DND-41 (cell line): ENCODE measurements at places on chromosomes 12 and 14.

DNA sequence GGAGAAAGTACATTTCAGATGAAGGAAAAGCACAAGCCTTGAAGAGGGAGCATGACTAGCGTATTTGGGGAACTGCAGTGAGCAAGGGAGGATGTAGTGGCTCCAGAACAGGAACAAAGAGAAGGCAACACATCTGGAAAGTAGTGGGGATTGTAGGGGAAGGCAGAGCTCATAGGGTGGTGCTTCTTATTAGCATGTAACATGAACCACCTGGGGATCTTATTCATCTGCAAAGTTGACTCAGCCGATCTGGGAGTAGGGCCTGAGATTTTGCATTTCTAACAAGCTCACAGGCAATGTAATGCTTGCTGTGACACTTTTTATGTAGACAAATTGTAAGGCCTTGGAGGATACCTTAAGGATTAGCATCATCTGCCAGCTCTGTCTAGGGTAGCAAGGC is 447.3 kb downstream of the NELL2 start:
- no peaks in the 10 kb centered on the region for H3K4me1 ChIP-seq
- no peak for DNase-seq
- H3K36me3 ChIP-seq: no peaks in the 10 kb centered on the region
- no peak overlapping the region for H3K4me3 ChIP-seq
- no peak overlapping the region for H3K27ac ChIP-seq

GRCh38 chr14:37864861-37865718 is 269.7 kb downstream of the TTC6 start:
- H3K36me3 ChIP-seq: no peaks in the 10 kb centered on the region
- H3K27ac ChIP-seq: no peak overlapping the region
- H3K4me1 ChIP-seq: no peaks in the 10 kb centered on the region
- H3K4me3 ChIP-seq: no peak overlapping the region
- H3K27me3 ChIP-seq: no peaks in the 10 kb centered on the region

- no peak for DNase-seq
- H3K4me3 ChIP-seq: no peak overlapping the region
- no peak overlapping the region for H3K27ac ChIP-seq
- H3K27me3 ChIP-seq: no peaks in the 10 kb centered on the region
- H3K36me3 ChIP-seq: no peaks in the 10 kb centered on the region
- H3K4me1 ChIP-seq: no peaks in the 10 kb centered on the region
These were observed 47.6 kb upstream of the PKP2 start for GRCh38 chr12:32944195-32944594.

DNA sequence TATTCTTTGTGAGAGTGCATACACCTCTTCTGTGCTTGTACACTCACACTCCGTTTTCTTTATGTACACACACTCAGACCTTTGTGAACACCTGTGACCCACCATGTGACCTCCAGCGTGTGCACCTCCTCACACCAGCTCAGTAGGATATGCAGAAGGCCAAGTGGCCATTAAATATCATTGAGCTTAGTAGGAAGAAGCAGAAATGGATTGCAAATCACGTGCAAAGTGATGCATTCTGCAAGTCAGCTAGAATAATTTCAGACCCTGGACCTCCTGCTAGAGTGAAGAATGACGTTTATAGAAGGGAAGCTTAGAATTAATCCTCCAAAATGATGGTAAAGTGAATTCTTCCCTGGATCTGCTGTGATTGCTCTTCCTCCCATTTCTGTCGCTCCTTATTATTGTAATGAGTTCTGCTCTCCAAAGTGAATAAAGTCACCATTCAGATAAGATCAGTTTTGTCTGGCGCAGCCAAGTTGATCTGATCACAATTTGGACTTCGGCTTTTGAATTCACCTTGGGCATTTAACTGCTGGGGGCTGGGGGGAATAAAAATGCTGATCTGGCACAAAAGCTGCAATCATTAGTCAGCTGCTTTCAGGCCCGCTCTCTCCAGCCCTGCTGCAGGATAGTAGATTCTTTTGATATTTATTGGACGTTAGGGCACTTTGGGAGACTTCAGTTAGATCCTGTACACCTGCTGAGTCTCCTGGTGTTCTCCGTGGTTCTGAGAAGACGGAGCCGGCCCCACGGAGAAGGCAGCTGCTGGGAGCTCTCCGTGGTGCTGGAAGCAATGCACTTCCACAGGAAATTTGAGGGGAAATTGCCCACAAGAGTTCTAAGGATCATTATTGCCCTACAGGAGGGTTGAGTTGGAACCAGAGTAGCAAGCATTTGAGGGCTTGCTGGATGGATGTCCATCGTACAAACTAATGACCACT is 12.4 kb upstream of the NRXN3 start:
- no peaks in the 10 kb centered on the region for H3K36me3 ChIP-seq
- H3K4me3 ChIP-seq: no peak overlapping the region
- H3K27me3 ChIP-seq: no peaks in the 10 kb centered on the region
- peak; percentile 70 for DNase-seq
- H3K4me1 ChIP-seq: no peaks in the 10 kb centered on the region

GRCh38 chr14:96125536-96125935 is 79.1 kb upstream of the BDKRB2 start:
- no peak overlapping the region for H3K4me3 ChIP-seq
- no peak overlapping the region for H3K27ac ChIP-seq
- H3K4me1 ChIP-seq: no peaks in the 10 kb centered on the region
- no peaks in the 10 kb centered on the region for H3K27me3 ChIP-seq
- H3K36me3 ChIP-seq: no peaks in the 10 kb centered on the region

DNA sequence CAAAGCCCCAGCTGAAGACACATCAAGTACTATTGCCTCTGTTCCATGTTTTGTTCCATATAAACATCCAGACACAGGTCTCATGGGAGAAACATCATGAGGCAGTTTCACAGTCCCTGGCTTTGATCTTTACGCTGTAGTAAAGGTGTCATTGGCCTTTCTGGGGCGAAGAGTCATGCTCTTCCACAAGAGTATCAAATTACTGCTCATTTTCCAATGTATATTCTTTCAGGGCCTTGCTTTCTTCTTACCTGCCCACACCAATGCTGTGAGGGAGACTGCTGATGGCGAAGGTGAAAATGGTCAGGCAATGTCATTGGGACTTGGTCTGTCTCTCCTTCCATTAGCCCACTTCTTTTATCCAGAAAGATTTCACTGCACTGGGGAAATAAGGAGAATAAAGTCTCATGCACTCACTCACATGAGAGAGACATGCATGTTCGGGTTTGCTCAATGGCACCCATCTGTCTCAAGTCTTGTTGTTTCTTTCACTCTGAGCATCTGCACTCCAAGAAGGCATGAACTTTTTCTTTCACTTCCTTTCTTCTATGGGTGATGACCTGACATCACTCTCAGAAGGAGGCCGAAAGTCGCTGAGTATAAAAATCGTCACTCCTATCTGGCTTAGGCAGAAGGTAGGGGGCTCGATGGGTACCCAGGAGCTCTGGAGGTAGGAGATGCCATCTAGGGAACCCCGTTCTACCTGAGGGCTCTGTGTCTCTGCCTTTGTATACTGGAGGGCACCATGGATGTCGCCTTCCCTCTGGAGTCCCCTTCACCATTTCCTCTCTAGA is 1.3 kb upstream of the JDP2 start:
- no peak for DNase-seq
- no peak overlapping the region for H3K27ac ChIP-seq
- no peak overlapping the region for H3K4me3 ChIP-seq
- H3K4me1 ChIP-seq: 0 out of 2 replicates have a peak, but pooled peaks cover 2% of the 10 kb centered on the region

GRCh38 chr12:98803468-98804209 is 158.5 kb downstream of the APAF1 start:
- no peak overlapping the region for H3K27ac ChIP-seq
- H3K4me3 ChIP-seq: no peak overlapping the region
- DNase-seq: no peak
- H3K36me3 ChIP-seq: no peaks in the 10 kb centered on the region
- H3K4me1 ChIP-seq: no peaks in the 10 kb centered on the region

- no peaks in the 10 kb centered on the region for H3K36me3 ChIP-seq
- H3K27ac ChIP-seq: no peak overlapping the region
- no peak for DNase-seq
- H3K4me3 ChIP-seq: no peak overlapping the region
These were observed 23.8 kb downstream of the CFAP251 start for GRCh38 chr12:121942145-121942718.

DNA sequence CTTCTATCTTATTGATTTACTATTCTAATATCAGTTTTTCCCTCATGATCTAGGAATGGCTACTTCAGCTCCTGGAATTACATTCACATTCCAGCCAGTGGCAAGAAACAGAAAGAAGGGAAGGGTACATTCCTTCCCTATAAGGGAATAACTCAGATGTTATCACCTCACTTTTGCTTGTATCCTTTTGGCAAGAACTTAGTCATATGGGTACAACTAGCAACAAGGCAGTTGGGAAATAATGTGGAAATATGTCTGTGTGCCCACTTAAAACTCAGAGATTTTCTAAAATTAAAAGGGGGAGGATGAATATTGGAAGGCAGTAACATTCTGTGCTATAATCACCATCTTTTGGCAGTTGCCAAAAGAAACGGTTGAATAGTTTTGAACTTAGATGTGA is 85.6 kb downstream of the MSRB3 start:
- H3K27me3 ChIP-seq: no peaks in the 10 kb centered on the region
- H3K36me3 ChIP-seq: no peaks in the 10 kb centered on the region
- H3K27ac ChIP-seq: no peak overlapping the region
- DNase-seq: no peak
- no peaks in the 10 kb centered on the region for H3K4me1 ChIP-seq
- no peak overlapping the region for H3K4me3 ChIP-seq

DNA sequence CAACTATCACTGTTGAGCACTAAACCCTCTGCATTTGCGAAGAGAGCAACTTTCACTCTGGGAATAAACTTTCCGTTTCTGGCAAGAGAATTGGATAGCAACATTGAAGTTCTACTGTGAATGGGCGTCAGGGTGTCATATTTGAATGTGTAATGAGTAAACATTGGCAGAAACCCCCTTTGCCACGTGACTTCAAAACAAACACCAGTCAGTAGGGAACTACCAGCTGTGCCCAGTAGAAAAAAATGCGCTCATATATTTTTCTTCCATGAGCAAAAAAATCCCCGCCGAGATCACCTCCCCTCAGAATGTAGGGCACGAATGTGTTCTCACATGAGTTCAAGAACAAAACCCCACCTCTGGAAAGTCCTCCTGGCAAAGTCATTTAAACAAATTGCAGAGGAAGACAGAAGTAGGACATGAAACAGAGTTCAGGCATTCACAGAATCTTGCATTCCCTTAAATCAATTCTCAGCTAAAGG is 80.6 kb downstream of the BTG1 start:
- no peak for DNase-seq
- no peak overlapping the region for H3K4me3 ChIP-seq
- peaks cover 4% of the 10 kb centered on the region; the same call in 1 of the 2 replicates for H3K4me1 ChIP-seq
- H3K36me3 ChIP-seq: no peaks in the 10 kb centered on the region

GRCh38 chr12:82765971-82766705 is 79.4 kb downstream of the TMTC2 start:
- H3K36me3 ChIP-seq: no peaks in the 10 kb centered on the region
- DNase-seq: no peak
- H3K27ac ChIP-seq: no peak overlapping the region
- no peaks in the 10 kb centered on the region for H3K4me1 ChIP-seq
- H3K27me3 ChIP-seq: no peaks in the 10 kb centered on the region

- H3K27me3 ChIP-seq: peaks cover 54% of the 10 kb centered on the region
- H3K4me1 ChIP-seq: no peaks in the 10 kb centered on the region
- DNase-seq: no peak
- no peak overlapping the region for H3K27ac ChIP-seq
These were observed 18.9 kb upstream of the ATP5MC2 start for GRCh38 chr12:53694756-53695151.

DNA sequence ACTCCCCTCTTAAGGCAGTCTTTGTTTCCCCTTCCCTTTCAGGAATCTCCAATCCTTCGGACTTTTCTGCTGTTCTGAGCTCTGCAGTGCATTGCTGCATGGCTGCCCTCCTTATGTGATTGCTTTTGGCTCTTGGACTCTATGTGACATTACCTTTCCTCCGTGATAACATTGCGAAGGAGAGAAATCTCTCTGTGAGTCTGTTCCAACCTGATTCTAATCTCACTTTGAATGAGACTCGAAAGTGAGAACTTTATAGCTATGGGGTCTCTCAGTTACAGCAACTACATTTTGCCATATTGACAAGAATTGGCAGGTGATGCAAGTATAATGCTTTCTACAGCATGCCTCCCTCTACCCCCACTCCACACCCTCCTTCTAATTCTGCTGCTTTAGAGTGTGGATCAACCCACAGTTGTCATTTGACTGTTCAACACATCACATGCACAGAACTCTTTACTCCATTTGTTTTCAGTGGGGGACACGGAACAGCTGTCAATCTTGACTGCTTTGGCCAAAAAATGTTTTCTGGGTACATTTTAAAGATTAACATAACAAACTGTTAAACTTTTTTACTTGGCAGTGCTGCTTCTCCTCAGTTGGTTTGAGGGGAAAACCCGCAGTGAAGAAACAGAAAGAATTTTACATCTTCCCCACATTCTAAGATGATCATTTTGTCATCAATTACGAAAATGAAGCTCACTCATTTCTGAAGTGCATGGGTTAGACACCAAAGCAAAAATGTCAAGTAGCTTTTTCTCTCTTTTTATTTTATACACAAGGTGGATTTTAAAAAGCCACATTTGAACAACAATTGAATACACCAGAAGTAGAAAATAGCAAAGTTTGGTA is 125.5 kb upstream of the RMST start:
- no peaks in the 10 kb centered on the region for H3K36me3 ChIP-seq
- H3K27ac ChIP-seq: no peak overlapping the region
- H3K4me3 ChIP-seq: no peak overlapping the region
- H3K27me3 ChIP-seq: peaks cover 4% of the 10 kb centered on the region
- no peaks in the 10 kb centered on the region for H3K4me1 ChIP-seq

DNA sequence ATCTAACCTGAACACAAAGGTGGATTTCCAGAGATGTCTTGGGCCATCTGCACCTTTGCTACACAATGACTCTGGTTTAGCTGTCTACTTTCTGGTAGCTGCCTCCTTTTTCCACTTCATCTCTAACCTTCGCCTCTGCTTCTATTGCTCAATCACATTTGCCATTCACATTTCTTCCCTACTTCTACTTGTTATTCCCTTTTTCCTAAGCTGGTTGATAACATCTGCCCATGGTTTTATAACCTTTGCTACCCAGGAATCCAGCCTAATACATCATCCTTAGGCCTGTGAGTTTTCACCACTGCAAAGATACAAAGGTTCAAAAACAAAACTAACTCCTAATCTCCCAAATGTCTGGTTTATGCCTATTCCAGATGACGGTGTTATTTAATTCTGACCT is 13.2 kb downstream of the SPPL3 start:
- H3K4me1 ChIP-seq: peaks cover 10% of the 10 kb centered on the region; the same call in 1 of the 2 replicates
- no peak for DNase-seq
- H3K4me3 ChIP-seq: no peak overlapping the region
- peaks cover 15% of the 10 kb centered on the region for H3K36me3 ChIP-seq
- no peaks in the 10 kb centered on the region for H3K27me3 ChIP-seq
- H3K27ac ChIP-seq: no peak overlapping the region

DNA sequence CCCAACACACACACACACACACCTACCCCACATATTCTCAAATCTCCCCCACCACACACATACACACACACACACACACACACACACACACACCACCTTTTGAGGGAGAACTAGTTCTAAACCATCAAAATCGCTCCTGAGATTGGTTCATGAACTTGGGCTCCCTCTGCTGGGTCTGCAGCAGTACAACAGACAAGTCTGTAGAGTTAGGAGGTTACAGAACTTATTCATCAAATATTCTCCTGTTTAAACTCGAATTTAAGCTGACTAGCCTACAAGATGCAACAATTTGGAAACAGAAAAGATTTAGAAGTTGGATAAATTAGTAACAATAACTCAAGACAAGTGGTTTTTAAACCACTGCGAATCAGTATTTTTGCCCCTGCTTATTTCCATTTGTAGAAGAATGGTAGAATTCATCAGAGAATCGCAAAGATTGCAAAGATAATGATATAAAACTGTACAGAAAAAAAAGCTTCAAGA is 136.4 kb upstream of the USP15 start:
- no peaks in the 10 kb centered on the region for H3K36me3 ChIP-seq
- H3K4me3 ChIP-seq: no peak overlapping the region
- peak; percentile 42 for DNase-seq
- no peak overlapping the region for H3K27ac ChIP-seq
